ENCODE measurements at places on chromosomes 7 and 10. TPM values are rescaled to one million over a fixed set of nuclear protein-coding genes. Genes with fewer than 3 reads are reported as not detected.

The BZW2 gene
- total RNA-seq, result 78.5 TPM

The TCERG1L gene
- total RNA-seq, result not detected

The AKR1C4 gene
- not detected for total RNA-seq

The SPDYE6 gene
- total RNA-seq, result not detected

The GATAD1 gene
- total RNA-seq, result 19.5 TPM

The SH2B2 gene
- total RNA-seq, result 4.6 TPM

The GRID2IP gene
- not detected for total RNA-seq

The ACSL5 gene
- total RNA-seq, result 18.5 TPM

The KNDC1 gene
- total RNA-seq, result 0.29 TPM

The ANKRD1 gene
- total RNA-seq, result 1.6 TPM

The COBL gene
- 0.06 TPM for total RNA-seq

The TDRD1 gene
- total RNA-seq, result 1.7 TPM

The OGDHL gene
- total RNA-seq, result 0.25 TPM

The SSC4D gene
- total RNA-seq, result 0.37 TPM

The WIPF3 gene
- not detected for total RNA-seq

The PPP1R3C gene
- total RNA-seq, result 12.2 TPM

The STEAP1B gene
- total RNA-seq, result 1.1 TPM

The TMEM106B gene
- total RNA-seq, result 66.0 TPM

The CCL24 gene
- not detected for total RNA-seq

The NPFFR1 gene
- not detected for total RNA-seq

The MASTL gene
- 5.8 TPM for total RNA-seq

The EBF3 gene
- 22.8 TPM for total RNA-seq

The THSD7A gene
- 0.94 TPM for total RNA-seq

The BLVRA gene
- 23.9 TPM for total RNA-seq

The CPEB3 gene
- 1.7 TPM for total RNA-seq

The RBM20 gene
- not detected for total RNA-seq

The AGBL3 gene
- 7.0 TPM for total RNA-seq

The PCLO gene
- not detected for total RNA-seq

The ZPBP gene
- total RNA-seq, result not detected

The LRRC18 gene
- total RNA-seq, result not detected

The CLDN4 gene
- not detected for total RNA-seq

The FAM237B gene
- total RNA-seq, result not detected

The ATRNL1 gene
- total RNA-seq, result under 0.01 TPM

The CRHR2 gene
- not detected for total RNA-seq

The ASIC3 gene
- total RNA-seq, result 0.37 TPM

The PPP1R17 gene
- not detected for total RNA-seq

The PHKG1 gene
- 1.1 TPM for total RNA-seq

The SPDYE18 gene
- 0.44 TPM for total RNA-seq

The PLCE1 gene
- 4.9 TPM for total RNA-seq

The AGR2 gene
- total RNA-seq, result not detected

The NPTX2 gene
- 130 TPM for total RNA-seq

The AASS gene
- 11.7 TPM for total RNA-seq

The TEX47 gene
- not detected for total RNA-seq

The CYP3A4 gene
- not detected for total RNA-seq

The EXOC6 gene
- total RNA-seq, result 1.6 TPM

The GPER1 gene
- 7.6 TPM for total RNA-seq

The PTER gene
- total RNA-seq, result 15.2 TPM

The DNAH11 gene
- total RNA-seq, result not detected

The VGF gene
- not detected for total RNA-seq

The HIP1 gene
- total RNA-seq, result 6.8 TPM

The SYCE1 gene
- total RNA-seq, result 0.05 TPM

The BTBD16 gene
- total RNA-seq, result not detected

The FAM241B gene
- not detected for total RNA-seq

Measured in cardiac ventricle fibroblast (primary cell).